ENCODE measurements at places on chromosomes 5 and 9.

GRCh38 chr5:173625673-173626504 is 9.4 kb upstream of the BOD1 start:
- no peak for DNase-seq

GRCh38 chr9:132531195-132531594 is 51.2 kb upstream of the BARHL1 start:
- no peak for DNase-seq

DNA sequence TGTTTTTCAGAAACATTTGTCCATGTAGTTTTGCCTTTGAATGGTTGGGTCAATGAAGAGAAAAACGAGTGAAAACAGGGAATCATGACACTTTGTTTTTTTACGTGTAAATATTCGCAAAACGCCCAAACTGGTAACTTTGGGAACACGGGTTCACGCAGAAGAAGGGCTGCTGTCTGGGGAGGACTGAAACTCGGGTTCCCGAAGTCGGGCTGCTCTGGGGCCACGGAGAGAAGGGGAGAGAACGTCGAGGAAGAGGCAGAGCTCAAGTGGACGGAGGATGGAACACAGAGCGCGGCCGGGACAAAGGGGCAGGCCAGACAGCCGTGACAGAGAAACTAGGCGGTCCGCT is 478 bp upstream of the SETD9 start:
- DNase-seq, result no peak

DNA sequence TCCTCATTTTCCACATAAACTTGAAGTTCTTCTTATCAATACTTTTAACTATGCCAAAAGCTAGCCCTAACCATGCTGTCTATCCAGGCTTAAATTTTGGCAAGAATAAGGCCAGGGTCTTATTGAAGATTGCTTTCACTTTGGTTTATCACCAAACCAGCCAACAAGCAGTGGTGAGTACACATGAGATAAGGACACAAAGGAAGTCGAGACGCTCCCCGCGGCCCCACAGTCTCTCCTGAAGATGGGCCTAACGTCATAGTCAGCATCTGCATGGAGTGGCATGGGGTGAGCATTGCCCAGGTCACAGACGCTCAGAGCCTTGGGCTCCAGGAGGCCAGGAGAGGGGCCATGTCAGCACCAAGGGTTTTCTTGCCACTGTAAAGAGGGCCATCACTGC is 80.3 kb downstream of the ATPSCKMT start:
- DNase-seq, result no peak

DNA sequence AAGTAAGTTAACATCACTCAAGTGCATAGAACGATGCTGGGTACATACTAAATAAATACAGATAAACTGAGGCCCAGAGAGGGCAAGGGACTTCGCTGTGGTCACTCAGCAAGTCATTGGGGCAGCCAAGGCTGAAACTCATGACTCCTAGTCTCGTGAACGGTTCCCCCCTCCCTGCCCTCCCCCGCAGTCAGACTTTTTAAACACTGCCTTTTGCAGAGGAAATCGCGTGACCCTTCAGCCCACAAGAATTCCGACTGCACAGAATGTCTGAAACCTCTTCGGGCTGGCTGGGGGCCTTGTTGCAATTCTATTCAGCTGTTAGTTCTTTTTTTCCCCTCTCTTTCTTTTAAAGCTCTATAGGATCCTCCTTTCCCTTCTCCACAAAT is 28.1 kb downstream of the NEK6 start:
- peak; percentile 88 for DNase-seq
